ENCODE measurements at places on chromosomes 7 and 10.

DNA sequence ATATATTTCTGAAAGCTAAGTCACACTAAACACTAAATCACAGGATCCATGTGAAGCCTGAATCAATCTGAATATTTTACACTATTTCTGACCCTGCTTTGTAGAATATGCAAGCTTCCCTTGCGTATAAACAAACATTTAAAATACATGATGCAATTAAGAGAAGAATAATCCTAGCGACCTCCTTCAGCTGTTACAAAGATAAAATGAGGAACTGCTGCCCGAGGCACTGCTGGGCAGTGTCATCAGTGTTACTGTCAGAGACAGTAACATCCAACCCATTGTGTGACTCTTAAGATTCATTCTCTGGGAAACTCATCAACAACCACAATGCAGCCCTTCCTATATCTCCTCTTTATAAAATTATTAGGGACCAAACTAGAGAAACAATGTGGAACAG lies 61.6 kb downstream of the COBL start:
- DNase-seq: peak; percentile 1

DNA sequence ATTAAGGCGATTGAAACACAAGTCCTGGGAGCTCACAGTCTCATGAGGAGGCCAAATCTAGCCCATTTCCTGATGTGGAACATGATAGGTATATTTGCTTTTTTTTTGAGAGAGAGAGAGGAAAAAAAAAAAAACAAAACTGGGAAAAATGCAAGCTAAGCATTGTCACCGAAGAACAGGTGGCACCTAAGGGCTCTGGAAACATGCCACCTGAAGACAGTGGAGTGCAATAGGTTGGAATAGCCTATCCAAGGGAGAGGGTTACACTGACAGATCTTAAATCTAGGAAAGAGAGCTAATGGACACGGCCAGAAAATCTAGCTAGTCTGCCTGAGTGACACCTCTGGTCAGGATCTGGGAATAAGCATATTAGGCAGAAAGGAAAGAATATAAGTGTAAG lies 110.2 kb downstream of the SRI start:
- DNase-seq: no peak

- DNase-seq: no peak
Observed at GRCh38 chr10:31299119-31299518, 19.9 kb upstream of the ZEB1 start.

- DNase-seq: no peak
Observed at GRCh38 chr7:158539711-158540146, 47.9 kb downstream of the PTPRN2 start.

DNA sequence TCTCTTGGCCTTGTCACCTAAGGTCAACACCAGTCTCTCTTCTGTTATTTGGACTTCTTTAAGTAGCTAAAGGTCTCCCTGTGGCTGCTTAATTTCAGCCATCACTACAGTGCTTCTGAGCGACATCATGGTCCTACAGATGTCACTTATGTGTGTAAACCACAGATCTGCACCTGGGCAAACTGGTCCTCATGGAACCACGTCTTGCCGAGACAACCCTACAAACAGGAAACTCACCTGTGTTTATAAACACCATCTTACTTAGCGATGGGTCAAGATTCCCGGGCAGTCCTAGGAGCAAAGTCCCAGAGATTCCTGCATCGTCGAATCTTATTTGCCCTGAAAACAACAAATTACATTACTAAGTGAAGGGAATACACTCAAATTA lies 27.8 kb downstream of the KLF6 start:
- DNase-seq: no peak

GRCh38 chr7:101996876-101997275 lies 179.4 kb downstream of the CUX1 start:
- no peak for DNase-seq

- no peak for DNase-seq
Observed at GRCh38 chr7:4270941-4271715, 411.0 kb upstream of the FOXK1 start.

DNA sequence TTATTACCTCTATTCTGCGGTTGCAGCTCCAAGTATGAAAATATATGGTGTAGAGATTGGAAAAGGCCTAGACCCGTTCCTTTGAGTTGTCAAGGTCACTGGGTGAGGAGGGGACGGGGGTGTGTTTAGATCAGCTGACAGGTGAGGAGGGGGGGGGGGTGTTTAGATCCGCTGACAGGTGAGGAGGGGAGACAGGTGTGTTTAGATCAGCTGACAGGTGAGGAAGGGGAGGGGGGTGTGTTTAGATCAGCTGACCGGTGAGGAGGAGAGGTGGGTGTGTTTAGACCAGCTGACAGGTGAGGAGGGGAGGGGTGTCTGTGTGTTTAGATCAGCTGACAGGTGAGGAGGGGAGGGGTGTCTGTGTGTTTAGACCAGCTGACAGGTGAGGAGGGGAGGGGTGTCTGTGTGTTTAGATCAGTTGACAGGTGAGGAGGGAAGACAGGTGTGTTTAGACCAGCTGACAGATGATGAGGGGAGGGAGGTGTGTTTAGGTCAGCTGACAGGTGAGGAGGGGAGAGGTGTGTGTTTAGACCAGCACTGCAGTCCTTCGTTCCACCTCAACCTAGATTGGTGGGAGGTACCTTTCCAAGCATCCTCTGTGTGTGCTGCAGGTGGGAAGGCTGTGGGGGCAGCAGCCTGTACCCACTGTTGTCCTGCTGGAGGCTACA lies 655.0 kb upstream of the ADARB2 start:
- DNase-seq: no peak

GRCh38 chr10:87935290-87936141 lies 72.1 kb downstream of the PTEN start:
- peak; percentile 60 for DNase-seq

DNA sequence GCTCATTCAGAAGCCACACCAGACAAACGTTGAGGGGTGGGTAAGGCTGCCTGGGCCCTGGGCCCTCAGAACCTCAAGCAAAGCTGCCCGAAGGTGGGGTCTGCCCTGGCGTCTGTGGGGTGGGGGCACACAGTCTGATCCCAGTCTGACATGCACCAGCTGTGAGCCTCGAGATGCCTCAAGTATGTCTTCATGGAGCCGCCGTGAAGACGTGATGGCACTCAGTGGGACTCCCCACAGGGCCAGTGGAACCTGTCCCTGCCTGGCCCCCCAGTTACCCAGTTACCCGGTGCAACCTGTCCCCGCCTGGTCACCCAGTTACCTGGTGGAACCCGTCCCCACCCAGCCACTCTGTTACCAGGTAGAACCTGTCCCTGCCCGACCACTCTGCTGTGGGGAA lies 351.2 kb downstream of the PTPRN2 start:
- no peak for DNase-seq

GRCh38 chr10:110150981-110151380 lies 56.4 kb upstream of the MXI1 start:
- no peak for DNase-seq

GRCh38 chr10:3755440-3756359 lies 29.3 kb downstream of the KLF6 start:
- DNase-seq: no peak

DNA sequence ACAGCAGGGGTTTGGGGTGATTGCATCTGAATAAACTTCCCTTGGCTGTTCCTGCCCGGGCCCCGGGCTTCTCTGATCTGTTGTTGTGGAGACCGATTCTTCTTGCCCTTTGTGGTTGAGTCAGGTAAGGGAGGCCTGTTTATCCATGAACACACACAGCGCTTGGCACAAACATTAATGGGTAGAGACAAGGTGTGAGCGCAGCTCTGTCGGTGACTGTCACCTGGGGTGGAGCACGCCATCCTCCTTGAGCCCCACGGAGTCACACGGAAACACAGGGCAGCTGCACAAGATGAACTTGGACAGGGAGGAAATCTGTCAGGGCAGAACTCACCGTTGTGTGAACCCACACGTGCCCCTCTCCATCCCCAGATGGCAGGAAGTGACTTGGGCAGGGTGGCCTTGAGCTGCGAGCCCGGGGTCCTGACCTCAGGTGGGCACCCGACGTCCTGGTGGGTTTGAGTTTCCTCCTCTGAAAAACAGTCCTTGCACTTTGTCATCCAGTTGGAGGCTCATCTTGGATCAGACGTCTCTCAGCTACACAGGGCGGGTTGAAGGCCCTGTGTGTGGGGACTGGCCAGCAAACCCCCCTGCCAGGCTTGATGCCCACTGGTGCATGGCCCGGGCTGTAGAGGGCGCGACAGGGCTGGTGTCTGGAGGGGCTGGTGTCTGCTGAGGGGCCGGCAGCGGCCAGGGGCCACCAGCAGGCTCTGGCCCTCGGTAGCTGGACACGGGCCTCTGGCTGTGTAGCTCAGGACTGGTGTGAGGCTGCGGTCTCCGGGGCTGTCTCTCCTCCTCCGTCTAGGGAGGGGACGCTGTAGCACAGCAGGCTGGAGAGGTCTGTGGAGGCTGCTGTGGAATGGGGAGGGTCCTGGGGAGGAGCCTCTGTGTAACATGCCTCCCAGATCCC lies 24.2 kb upstream of the SHH start:
- no peak for DNase-seq

DNA sequence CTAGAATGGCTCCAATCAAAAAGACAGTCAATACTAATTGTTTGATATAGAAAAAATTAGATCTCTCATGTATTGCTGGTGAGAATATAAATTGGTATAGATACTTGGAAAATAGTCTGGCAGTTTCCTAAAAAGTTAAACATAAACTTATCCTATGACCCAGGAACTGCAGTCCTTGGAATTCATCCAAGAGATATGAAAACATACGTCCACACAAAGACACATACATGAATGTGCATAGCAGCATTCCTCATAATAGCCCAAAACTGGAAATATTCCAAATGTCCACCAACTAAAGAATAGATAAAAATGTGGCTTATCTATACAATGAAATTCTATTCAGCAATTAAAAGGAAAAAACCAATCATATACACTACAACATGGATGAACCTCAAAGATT lies 128.4 kb downstream of the ZFAND4 start:
- DNase-seq: no peak

DNA sequence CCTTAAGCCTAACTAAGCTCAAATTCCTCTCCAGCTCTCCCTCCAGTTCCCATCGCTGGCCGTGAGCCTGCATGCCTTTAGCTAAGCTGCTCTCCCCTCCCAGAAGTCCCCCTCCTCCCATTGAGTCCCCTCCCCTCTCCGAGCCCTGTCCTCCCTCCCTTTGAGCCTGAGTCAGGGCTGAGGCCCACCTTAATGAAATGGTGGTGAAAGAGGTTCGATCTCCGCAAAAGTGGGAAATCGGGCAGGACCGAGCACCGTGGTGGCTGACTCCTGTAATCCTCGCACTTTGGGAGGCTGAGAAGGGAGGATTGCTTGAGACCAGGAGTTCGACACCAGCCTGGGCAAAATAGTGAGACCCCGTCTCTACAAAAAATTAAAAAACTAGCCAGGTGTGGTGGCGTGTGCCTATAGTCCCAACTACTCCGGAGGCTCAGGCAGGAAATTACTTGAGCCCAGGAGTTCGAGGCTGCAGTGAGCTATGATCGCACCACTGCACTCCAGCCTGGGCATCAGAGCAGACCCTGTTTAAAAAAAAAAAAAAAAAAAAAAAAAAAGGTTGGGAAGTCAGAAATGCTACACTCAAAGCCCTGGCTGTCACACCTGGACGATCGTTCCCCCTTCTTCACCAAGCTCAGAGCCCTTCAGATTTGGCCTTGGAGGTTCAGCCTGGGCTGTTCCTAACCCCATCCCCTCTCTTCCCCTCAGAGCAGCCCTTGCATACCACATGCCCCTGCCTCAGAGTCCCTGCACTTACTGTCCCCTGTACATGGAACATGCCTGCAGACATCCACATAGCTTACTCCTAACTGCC lies 995 bp upstream of the CLDN3 start:
- DNase-seq: no peak

GRCh38 chr10:93139059-93139655 lies 65.5 kb downstream of the CYP26A1 start:
- peak; percentile 62 for DNase-seq

- no peak for DNase-seq
Observed at GRCh38 chr7:11776039-11776438, 56.0 kb downstream of the THSD7A start.

DNA sequence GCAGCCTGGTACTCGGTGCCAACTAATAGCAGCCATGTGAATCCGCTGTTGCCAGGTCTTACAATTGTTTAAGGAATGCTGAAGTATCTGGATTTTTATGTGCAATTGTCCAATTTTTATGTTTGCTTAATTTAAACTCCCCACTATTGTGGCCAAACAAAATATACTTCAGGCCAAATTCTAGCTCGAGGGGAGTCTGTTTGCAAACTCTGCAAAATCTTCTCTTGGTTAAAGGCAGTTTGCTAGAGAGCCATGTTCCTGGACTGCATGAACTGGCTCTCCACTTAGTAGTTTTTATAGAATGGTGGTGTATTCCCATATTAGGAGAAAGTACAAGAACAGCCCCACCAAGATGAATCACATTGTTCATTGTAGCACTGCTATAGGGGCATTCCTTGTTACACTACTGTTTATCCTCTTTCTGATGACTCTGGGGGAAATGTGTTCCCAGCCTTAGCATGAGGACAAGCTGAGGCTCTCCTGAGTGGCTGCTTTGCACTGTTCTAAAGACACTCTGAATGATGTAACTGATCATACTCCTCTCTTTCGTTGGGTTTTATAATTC lies 178.0 kb upstream of the GLI3 start:
- DNase-seq: no peak

DNA sequence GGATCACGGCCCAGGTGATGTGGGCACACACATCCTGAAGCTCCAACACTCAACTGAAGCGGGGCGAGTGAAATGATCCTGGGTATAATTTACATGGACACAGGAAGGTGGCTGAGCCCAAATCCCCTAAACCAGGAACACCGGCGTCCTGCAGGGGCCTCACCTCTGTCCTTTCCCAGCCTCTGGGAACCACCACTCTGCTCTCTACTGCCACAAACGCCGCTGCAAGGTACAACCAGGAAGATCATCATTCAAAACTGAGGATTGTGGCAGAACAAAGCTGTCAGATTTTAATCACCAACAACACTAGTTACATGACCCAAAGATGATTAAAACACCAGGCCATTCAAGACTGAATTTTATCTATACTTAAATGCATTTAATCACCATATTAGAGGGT lies 104.0 kb downstream of the DIP2C start:
- no peak for DNase-seq

DNA sequence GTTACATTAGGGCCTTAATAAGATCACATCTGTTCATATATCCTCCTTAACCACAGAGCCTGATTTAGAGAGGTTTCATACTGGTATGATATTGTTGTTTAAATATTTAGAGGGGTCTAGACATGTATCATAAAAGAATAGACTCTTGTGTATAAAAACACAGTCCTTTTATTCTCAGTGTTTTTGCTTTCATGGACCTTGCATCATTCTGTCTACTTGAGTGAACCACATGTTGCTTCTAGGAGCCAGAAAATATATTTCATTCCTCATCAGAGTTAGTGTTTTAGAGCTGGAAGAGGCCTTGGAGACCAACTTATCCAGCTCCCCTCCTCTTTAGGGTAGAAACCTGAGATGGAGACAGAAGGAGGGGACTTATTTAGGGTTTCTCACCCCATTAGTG lies 312.8 kb downstream of the LRMDA start:
- DNase-seq: no peak

GRCh38 chr10:117450940-117451339 lies 75.7 kb upstream of the PDZD8 start:
- no peak for DNase-seq

- DNase-seq: no peak
Observed at GRCh38 chr10:122072491-122072890, 83.5 kb downstream of the TACC2 start.
